ENCODE measurements at places on chromosomes 6 and 20.

DNA sequence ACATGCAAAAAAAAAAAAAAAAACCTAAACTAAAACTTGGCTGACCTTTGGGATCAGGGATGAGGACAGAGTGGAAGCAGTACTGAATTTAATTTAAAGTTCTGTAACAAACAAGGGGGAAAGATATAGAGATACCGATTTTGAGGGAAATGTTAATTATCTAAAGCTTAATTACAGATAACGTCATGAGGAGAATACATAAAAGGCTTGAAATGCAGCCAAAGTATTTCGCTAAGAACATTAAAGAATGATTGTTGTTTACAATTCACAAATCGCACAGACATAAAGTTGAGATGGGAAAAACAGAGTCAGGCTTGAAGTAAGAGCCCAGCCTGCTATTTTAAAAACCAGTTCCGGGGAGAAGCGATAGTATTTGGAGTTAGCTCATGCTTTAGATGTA, 208.0 kb upstream of the SASH1 start:
- no peak for DNase-seq

- no peak for DNase-seq
Measured at GRCh38 chr6:100186552-100186951, 192.5 kb upstream of the MCHR2 start.

DNA sequence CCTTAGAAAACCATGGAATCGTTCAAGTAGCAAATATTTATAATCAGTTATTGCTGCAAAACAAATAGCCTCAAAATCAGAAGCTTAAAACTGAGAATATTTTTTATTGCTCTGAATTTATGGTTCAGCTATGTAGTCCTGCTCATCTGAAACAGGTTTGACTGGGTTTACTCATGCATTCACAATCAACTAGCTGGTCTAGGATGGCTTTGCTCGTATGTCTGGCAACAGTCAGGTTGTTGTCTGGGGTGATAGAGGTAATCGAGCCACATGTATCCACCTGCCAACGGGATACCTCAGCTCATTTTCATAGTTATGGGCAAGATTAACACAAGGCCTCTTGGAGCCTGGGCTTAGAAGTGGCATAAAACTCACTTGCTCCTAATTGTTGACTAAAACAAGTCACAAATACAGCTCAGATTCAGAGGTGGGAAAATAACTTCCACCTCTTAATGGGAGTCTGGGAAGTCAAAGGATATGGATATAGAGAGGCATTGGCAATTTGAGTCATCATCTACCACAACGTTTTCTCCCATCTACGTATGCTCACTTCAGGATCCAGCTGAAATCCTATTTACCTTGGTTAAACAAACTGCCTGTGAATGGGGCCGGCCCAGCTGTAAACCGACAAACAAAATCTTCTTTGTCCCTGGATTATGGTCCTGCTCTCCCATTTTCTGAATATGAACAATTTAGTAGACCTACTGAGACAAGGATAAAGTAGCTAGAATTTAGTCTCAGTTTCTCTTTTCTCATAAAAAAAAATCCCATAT, 54.5 kb upstream of the TENT5A start:
- no peak for DNase-seq

GRCh38 chr20:12201289-12201991, 283.7 kb downstream of the BTBD3 start:
- no peak for DNase-seq

DNA sequence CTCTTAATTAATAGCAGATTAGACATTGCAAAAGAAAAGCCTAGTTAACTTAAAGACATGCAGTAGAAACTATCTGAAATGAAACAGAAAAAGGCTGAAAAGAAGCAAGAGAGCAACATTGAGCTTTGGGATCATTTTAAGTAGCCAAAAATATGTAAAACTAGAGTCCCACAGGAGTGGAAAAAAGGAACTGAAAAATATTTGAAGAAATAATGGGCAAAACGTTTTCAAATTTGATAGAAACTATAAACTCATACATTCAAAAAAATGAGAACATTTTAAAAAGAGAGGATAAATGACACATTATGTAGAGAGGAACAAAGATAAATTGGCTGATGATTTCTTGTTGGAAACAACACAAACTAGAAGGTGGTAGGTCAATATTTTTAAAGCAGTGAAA, 166.1 kb upstream of the AKAP12 start:
- no peak for DNase-seq

DNA sequence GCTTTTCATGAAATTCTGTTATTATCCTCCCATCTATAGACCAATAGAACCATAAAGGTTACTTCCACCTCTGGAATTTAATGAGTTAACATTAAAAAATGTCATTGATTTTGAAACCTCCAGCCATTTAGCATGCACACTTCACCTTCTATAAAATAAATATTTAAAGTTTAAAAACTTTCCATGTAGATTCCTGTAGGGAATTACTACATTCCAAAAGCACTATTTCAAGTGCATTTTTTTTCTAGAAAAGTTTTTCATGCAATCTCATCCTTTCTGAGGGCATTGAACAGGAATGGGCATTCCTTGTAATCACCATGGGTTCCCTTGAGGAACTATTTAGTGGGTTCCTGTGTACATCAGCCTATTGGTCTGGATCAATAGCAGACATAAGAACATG, 253.8 kb upstream of the RIN2 start:
- DNase-seq: no peak

- no peak for DNase-seq
Measured at GRCh38 chr20:4227085-4227821, 211.9 kb upstream of the RNF24 start.

All from T follicular helper cell (primary cell).